ENCODE measurements at places on chromosomes 16 and 17.

- no peak for DNase-seq
These were observed 632 bp downstream of the CCL15 start for GRCh38 chr17:36000732-36001109.

DNA sequence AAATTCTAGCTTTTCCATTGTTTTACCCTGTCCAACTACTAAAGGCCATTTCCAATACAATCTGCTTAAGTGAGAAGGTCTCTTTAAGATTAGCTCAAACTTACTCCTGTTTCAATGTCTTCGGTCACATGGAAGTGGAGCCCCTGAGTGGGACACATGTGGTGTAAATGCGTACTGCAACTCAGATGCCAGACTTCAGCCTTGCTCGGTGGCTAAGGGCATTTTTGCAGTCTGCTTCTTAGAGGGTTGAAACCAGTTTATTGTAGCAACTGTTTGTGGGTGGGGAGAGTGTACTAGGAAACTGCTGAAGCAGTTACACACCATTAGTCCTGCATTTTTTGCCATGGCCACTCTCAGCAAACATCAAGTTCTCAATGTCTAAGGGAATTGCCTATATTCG is 140.6 kb downstream of the PARN start:
- no peak for DNase-seq

GRCh38 chr17:2532146-2532720 is 20.5 kb upstream of the METTL16 start:
- DNase-seq, result no peak

GRCh38 chr17:65918500-65918899 is 273.4 kb downstream of the CEP112 start:
- no peak for DNase-seq

- DNase-seq, result no peak
These were observed 21.1 kb downstream of the GAS7 start for GRCh38 chr17:10177131-10177912.

DNA sequence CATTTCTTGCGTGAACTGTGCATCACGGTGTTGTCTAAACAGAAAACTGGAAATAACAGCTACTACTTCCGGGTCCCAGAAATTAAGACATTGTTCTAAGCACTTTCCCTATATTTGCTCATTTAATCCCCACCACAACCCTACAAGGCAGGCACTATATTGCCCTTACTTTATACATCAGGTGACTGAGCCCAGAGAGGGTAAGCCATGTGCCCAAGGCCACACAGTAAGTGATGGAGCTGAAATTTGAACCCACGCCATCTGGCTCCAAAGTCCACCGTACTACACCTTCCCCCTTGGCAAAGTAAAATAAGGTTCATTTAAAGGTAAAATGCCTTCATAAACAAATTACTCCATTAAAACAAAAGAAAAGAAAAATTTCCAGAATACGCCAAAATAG is 33.2 kb downstream of the COTL1 start:
- no peak for DNase-seq

GRCh38 chr17:10463402-10463801 is 6.0 kb downstream of the MYH4 start:
- DNase-seq, result no peak

GRCh38 chr17:75897160-75898019 is 639 bp upstream of the TRIM65 start:
- no peak for DNase-seq
